WERI-Rb-1 (cell line): ENCODE measurements at places on chromosomes 7 and 10.

DNA sequence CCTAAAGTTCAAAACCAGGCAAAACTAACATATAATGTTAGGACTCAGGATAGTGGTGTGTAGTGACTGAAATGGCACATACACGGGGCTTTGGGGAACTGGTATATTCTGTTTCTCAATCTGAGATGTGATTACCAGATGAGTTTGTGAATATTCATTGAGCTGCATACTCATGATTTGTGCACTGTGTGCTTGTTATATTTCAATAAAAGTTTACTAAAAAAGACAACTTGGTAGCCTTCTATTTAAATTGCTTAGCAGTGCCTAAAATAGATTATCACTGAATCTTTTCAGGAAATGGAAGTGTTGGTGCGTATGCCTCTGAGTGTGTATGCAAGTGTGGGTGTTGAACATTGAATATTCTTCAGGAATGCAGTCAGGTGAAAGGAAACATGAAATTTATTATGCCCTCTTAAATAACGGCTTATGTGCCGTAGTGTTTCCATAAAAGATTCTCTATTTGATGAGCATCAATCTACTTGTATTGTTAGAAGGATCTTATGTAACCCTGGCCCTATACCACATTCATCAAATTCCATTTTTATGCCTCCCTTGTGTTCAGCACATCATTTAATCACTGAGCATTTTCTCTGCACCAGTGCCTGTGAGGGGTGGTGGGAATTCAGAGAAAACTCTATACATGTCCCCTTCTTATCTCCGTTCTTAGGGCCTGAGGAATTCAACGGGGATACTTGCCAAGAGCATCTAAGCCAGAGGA is 82.6 kb upstream of the AUTS2 start:
- DNase-seq: no peak

DNA sequence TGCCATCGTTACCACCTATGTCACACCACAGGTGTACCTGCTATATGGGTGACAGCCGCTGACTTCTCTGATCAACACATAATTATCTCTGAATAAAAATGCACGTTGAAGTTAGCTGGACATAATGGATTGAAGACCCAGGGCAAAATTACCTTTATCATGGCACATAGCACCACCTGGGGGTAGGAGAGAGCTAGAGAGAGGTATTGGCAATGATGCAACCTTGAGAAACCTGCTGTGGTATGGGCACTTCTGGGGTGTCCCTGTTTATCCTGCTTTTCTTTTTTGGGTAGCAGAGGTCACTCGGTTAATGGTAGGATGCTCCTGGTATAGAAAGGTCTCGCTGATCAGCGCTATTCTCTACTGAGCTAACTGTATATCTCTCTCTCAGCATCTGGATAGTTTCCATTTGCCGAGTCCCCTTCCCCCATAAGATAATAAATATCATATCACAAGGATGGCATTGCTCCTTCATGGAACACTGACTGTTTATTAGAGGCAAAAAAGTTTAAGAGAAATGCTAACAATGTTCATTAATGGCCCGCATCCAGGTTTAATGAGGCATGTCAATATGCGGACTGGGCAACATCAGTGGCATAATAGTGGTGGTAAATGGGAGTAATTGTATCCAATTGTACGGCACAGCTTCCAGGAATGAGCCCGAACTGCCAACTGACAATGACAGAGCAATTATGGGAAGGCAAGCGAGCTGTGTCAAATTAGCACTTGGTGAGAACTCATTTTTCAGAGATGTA is 323.1 kb downstream of the TFEC start:
- peak; percentile 51 for DNase-seq

DNA sequence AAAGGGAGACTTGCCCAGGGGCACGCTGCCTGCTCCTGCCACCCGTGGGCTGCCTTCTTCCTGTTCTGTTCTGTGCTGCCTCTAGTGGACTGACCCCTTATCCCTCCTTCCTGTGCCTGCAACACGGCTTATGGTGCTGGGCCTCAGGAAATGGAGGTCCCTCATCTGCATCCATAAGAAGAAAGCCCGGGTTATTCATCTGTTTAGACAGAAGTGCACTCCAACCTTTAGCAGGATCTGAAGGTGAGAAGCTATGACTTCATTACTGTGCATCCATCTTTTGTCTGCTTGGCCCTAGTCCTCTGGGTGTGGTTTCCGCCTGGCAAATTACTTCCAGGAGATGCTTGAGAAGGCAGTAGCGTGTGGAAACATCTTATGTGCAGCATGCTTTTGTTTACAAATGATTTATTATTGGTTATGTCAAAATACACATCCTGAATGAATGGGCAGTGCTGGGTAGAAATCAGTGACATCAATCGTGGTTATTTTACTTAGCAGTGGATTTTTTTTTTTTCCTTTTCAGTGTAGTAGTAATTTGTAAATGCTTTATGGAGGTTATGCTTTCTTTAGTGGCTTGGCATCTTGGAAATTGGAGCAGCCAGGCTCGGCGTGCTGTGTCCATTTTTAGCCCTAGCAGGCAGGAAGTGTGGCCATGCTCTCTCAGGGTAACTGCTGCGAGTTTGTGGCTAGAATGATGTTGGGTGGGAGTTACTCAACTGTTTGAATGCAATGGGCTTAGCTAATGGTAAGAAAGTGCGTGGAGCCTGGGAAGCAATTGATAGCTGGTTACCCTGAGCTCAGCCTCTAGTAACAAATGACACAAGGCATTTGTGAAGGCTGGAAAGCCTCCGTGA is 12.7 kb downstream of the PTPRE start:
- DNase-seq: peak; percentile 44

DNA sequence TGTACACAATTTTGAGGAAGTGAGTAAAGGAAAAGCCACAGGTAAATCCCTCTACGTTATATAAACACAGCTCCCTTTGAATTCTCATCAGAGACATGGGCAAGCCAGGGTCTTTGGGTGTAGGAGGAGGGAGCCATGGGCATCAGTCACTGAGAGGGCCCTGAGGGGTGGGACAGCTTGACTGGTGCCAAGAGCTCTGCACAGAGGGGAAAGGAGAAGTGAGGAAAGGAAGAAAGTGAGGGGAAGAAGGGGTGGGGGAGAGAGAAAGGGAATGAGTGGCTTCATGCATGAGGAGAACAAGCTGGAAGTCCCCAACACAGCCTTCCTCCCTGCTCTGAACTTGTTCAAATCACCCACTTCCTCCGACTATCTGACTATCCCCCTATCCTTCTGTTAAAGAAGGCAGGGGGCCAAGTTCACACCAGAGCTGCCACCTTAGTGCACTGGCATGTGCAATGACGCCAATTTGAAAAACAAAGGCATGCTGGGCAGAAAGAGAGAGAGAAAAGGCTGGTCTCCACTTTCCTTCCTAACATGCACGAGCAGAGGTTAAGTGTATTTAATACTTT is 16.4 kb upstream of the RNF148 start:
- DNase-seq: no peak

DNA sequence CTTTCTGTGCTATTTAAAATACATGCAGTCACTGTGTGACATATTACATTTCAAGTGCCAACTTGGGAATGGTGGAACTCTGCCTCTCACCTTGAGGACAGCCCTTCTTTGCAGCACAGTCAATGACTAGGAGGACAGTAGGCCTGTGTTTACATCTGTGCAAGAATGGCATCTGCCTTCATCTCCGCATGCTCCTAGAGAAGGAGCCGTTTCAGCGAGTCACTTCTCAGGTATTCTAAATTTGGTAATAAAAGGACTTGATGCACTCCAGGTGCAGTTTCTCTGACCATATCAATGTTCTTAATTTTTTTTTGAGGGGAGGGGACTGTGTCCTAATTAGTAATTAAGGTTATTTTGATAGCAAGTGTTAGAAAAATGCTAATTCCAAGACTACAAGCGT is 128.9 kb downstream of the SDK1 start:
- no peak for DNase-seq

GRCh38 chr10:24408365-24408764 is 199.4 kb downstream of the KIAA1217 start:
- DNase-seq: no peak

DNA sequence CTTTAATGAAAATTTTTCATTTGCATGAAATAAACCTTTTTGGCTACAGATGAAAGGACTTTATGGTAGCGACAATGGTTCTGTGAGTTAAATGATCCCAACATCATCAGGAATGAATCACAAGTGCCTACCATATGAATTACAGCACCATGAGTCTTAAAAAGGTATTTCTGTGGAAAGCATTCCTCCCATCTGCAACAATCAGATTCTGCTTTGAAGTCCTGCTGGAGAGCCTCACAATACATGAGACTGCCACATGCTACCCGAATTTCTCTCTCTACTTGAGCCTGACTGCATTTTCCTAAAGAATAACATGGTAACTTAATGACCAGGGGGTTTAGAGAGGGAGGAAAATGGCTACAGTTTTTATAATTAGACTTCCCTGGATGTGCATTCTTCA is 190.3 kb downstream of the TWIST1 start:
- no peak for DNase-seq

DNA sequence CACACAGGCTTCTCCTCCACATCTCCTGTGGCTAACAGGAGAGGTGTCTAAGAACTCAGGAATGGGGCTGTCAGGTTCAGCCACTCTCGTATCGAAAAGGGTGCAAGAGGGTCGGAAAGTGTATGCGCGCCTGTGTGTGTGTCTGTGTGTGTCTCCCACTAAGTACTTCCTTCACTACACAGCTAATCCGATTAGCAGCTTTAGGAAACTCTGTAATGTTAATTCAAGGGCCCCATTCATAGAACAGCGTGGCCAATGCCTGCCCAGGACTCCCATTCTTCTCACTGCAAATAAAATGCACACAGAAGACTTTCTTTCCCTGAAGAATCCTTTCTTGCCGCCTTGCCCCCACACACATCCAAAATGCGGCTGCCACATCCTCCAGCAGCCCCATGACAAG is 39.9 kb downstream of the TLL2 start:
- peak; percentile 76 for DNase-seq

DNA sequence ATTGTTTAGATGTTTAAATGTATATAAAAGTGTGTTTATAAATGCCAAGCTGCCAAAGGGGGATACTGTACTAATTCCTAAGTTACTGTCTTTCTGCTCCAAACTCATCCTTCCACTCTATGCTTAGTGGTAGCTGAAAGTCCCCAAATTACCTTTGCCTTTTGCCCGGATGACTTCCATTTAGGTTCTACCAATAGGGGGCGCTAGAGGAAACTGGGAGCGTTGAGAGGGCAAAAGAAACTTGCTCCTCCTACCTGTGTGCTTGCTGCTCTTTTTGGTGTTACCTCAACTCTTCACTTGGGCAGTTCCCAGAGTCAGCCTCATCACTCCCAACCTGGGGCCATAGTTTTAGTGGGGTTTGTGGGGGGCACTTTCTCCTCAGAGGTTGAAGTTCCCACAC is 5.9 kb upstream of the OR2A25 start:
- no peak for DNase-seq

- no peak for DNase-seq
These were observed 32.9 kb downstream of the PHTF2 start for GRCh38 chr7:77831481-77831880.

- no peak for DNase-seq
These were observed 642 bp upstream of the PRKG1 start for GRCh38 chr10:51073453-51074237.

GRCh38 chr7:154480817-154481216 is 428.6 kb downstream of the DPP6 start:
- DNase-seq: no peak

- no peak for DNase-seq
These were observed 48.7 kb upstream of the FXYD4 start for GRCh38 chr10:43322769-43323168.

- no peak for DNase-seq
These were observed 2.3 kb downstream of the KNDC1 start for GRCh38 chr10:133162178-133162909.

GRCh38 chr7:150823043-150823442 is 22.5 kb downstream of the TMEM176A start:
- DNase-seq: no peak

- no peak for DNase-seq
These were observed 27.3 kb downstream of the NCOA4 start for GRCh38 chr10:46002916-46003693.
